ENCODE measurements at places on chromosomes 7 and 10. TPM values are rescaled to one million over a fixed set of nuclear protein-coding genes. Genes with fewer than 3 reads are reported as not detected.

Gene HOXA7
- total RNA-seq, result 6.7 TPM

Gene HOXA2
- total RNA-seq, result 1.6 TPM

Gene RBP3
- not detected for total RNA-seq

Gene GIMAP7
- total RNA-seq, result 15.1 TPM

All from sigmoid colon (tissue), 7 donors.